Stimulated activated CD8-positive, alpha-beta memory T cell treated with anti-CD3 and anti-CD28 coated beads, Interleukin-4, amount 100 ng/mL, for 4 hours (primary cell): ENCODE measurements at places on chromosomes 1 and 21.

- no peak for DNase-seq
Observed at GRCh38 chr1:44084998-44085675, 33.5 kb upstream of the KLF17 start.

DNA sequence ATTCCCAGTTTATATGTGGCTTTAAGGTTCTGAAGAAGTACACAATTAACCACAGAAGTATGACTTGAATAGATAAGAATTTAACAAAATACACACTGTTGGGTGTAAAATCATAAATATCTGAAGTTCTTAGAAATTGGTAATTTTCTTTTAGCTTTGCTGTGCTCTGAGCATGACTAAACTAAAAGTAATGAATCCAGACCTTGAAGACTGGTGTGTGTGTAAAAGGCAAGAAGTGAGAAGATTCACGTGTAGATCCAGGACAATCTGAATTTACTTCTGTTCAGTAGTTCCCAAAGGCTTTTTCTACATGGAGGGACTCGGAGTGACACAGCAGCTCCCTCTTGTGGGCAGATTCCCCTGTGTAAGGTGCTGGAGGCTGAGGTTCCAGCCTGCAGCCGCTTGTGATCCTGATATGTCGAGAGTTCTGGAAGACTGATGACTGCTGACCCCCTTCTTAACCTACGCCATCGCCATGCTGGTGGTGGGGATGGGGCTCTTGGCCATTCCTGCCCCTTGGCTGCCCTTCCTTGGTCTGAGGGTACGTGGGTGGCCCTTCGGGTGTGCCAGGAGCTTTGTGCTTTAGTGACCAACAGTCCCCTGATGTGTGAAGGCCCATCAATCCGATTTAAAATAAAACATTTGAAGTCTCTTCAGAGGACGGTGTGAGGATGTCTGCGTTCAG, 62.7 kb downstream of the ADARB1 start:
- DNase-seq = peak; percentile 40

GRCh38 chr1:33328817-33329216, 7.9 kb upstream of the A3GALT2 start:
- DNase-seq = no peak

GRCh38 chr21:22710721-22711120, 1712.5 kb downstream of the NCAM2 start:
- DNase-seq = no peak

- DNase-seq = no peak
Observed at GRCh38 chr1:115656461-115657077, 14.8 kb downstream of the VANGL1 start.

- DNase-seq = no peak
Observed at GRCh38 chr21:34630536-34631143, 15.7 kb upstream of the RCAN1 start.
